ENCODE measurements at places on chromosomes 16 and 17.
A peak's percentile ranks its signal among the peaks of the same experiment; 100 is the strongest.

DNA sequence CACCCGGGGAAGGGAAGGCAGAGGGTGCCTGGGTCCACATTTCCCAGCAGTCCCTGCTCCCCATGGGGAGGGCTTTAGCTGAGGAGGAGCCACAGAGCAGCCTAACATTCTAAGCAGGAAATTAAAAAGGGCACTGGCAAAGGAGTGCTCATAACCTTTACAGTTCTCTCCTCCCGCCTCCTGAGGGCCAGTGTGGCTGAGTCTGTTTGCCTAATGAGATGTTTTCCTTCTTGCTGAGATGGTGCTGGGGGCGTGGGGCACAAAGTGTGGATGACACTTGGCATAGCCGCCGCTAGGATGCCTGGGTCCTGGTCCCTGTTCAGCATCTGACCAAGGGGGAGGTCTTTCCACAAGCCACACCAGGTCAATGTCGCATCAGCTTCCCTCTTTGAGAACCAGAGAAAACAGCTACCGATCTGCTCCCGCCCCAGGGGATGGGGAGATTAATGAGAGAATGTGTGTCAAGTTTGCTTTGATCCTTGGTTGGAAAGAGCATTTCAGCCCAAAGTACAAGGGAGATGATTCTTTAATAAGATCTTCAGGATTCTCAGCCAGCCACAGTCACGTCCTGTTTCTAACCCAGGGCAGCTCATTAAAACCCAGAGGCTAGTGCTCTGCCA, 5.8 kb downstream of the KIF18B start:
- no peak for DNase-seq

- peak; percentile 69 for DNase-seq
These were observed 9.4 kb downstream of the MAP3K14 start for GRCh38 chr17:45307290-45308015.

DNA sequence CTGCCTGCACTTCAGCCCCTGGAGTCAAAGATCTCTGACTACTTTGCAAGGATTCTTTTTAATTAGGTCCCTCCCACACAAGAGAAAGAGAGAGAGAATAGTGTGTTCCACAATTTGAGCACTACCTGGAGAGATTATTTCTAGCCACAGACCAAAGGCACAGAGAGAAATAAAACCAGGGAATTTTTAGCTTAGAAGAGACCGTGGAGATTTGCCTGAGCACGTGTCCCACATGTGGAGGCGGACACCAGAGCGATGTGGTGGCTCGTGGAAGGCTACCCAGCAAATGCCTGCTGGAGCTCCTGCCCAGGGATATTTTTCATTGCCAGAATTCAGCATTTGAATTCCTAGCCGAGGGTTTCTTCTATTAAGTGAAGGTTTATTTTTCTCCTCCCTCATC, 50.6 kb downstream of the MGAT5B start:
- no peak for DNase-seq

- DNase-seq = no peak
These were observed 63.6 kb downstream of the PLCG2 start for GRCh38 chr16:81842564-81843242.

- no peak for DNase-seq
These were observed 228.9 kb upstream of the TNRC6C start for GRCh38 chr17:77729587-77729986.

DNA sequence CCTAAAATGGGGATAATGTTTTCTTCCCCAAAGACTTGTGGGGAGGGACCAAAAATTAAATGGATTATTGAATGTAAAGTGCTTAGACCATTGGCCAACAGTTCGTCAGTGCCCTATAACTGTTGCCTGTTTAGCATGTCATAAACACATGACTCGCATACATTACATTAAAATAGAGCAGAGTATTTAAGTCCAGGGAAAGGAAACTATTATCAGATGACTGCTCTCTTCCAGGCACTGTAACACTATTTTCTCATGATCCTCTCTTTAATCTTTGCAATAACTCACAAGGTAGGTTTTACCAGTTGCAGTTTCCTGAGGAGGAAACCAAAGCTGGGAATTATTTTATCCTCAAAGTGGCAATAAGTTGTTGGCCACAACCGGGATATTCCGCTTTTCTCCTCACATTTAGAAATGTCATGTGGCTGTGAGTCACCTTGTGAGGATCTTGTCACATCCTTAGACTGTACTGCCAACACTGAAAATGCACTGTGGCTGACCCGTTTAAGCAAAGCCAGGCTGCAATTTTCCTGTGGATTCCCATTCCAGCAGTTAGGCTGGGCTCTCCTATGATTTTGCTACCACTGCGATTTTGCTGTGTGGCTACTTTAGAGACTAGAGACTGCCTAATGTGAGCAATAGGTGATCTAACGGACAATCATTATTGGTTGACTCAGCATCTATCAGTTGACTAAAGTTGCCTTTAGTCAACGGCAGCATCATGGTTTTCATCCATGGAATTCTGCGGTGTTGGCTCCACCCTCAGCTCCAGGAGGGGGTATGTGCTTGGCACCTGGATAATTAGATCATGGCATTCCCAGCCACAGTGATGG, 58.3 kb upstream of the DHX40 start:
- no peak for DNase-seq

- DNase-seq = no peak
These were observed 77.3 kb upstream of the ATF7IP2 start for GRCh38 chr16:10308305-10309193.

DNA sequence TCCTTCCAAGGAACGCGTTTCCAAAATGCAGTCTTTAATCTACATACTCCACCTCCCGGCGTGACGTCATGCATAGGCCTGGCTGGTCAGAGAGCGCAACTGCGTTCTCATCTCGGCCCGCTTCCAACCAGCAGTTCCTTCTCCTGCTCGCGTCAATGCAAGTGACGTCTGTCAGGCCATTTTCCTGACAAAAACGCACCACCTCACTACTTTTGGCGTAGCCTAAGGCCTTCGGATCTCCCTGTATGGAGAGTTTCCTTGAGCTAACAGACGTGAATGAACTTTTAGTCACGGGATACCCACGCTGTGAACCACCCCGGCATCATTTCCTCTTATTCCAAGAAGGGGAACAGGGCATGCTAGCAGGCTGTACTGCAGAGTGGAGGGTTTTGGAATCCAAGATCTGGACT, 25.0 kb downstream of the TEX14 start:
- no peak for DNase-seq

- DNase-seq = no peak
These were observed 171.0 kb downstream of the ZFHX3 start for GRCh38 chr16:72876981-72877373.

- DNase-seq = no peak
These were observed 40.1 kb downstream of the CLEC16A start for GRCh38 chr16:10984509-10984908.

DNA sequence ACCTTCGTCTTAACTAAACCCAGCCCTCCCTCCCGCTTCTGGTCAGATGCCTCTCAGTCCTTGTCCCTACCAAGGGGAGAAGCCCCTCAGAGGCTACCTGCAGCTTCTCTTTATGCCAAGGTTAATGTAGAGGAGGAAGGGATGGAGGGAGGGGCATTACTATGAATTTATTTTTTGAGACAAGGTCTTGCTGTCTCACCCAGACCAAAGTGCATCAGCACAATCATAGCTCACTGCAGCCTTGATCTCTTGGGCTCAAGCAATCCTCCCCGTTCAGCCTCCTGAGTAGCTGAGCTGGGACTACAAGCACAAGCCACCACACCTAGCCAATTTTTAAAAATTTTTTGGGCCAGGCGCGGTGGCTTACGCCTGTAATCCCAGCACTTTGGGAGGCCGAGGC, 15.3 kb downstream of the EPOP start:
- no peak for DNase-seq

GRCh38 chr17:4525691-4526397, 27.2 kb downstream of the SPNS2 start:
- DNase-seq = no peak

DNA sequence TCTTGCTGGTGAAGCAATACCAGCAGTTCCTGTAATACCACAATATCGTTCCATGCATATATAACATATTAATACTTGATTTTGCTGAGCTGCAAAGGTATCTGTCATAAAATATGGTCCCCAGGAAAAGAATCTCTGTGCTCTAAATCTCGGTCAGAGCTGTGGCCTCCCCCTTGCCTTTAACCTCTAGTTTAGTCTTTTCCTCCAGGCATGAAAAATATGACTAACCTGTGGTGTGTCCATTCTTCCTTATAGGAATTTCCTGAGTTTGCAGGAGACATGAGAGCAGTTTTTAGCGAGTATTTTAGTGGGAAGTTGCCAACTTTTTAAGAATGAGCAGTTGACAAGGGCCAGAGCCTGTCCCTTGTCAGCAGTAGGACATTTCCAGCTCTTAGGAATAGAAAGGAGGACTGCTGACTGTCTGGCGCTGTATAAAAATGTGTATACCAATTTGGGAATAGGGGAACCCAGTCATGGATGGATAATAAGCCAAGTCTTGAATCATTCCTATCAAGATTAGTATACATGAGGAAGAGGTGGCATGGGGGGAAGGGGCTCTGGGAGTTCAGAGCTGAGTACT, 8.7 kb downstream of the ATXN1L start:
- DNase-seq = no peak

DNA sequence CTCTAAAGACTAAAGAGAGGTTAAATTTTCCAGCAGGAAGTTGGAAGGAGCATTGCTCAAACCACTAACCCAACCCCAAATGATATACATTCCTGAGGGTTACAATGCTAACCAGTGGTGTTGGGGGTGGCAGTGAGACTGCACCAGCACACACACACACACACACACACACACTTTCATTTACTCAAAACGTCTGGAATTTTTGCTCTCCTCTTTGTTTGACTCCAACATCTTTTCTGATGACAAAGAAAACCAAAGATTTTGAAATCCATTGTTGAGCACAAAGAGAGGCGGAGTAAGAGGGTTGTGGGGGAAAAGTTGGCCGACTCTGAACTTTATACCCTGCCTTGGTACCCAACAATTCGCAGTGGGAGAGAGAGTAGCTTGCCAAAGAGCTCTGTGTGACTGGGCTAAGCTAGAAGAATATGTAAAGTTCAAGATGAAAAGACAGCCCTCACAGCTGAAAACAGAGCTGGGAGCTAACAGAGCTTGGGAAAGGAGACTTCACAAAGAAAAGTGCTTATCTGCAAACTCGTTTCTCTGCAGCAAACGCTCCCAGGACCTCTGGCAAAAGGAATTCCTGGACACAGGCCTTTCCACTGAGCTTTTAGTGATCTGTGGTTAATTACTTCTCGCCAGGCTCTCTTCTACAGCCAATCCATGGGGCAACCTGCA, 426.0 kb upstream of the CDH11 start:
- DNase-seq = peak; percentile 93

GRCh38 chr16:3712861-3713372, 4.4 kb downstream of the TRAP1 start:
- no peak for DNase-seq

GRCh38 chr17:8138672-8139371, 13.4 kb downstream of the PER1 start:
- peak; percentile 84 for DNase-seq

DNA sequence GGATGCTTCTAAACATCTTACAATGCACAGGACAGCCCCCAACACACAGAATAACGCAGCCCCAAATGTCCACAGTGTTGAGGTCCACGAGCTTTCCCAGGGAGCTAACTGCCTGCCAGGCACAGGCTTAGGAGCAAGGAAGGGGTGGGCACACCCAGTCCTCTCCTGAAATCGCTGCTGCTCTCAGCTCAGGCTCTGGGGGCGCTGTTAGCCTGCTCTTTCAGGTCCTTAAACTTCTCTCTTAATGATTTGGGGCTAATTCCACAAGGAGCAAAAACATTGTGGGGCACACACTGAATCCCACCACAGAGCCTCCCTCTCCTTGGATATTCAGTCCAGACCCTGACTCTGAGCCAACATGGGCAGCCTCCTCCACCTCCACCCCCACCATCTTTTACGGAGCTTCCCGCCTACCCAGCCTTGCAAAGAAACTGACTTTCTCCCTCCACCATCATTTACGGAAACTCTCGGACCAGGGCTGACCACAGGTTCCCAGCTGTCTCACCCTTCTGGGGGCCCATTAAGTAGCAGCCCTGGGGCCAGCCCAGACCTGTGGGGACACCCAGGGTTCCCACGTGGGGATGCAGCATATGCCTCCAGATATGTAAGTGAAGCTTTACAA, 1.1 kb downstream of the CD300H start:
- no peak for DNase-seq

DNA sequence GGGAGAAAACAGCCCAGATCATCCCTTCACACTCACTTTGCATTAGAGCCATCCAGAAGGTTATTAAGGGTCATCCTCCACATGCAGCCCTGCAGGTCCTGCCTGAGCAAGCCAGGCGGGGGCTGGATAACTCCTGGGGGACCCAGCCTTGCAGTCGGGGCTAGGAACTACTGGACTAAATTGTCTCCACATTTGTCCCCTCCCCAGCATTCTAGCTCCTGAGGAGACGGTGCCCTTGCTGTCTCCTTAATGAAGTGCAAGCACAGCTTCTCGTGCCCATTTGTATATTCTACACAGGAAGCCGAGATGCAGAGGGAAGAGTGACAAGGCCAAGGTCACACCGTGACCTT, 185.2 kb downstream of the C16orf95 start:
- DNase-seq = no peak

DNA sequence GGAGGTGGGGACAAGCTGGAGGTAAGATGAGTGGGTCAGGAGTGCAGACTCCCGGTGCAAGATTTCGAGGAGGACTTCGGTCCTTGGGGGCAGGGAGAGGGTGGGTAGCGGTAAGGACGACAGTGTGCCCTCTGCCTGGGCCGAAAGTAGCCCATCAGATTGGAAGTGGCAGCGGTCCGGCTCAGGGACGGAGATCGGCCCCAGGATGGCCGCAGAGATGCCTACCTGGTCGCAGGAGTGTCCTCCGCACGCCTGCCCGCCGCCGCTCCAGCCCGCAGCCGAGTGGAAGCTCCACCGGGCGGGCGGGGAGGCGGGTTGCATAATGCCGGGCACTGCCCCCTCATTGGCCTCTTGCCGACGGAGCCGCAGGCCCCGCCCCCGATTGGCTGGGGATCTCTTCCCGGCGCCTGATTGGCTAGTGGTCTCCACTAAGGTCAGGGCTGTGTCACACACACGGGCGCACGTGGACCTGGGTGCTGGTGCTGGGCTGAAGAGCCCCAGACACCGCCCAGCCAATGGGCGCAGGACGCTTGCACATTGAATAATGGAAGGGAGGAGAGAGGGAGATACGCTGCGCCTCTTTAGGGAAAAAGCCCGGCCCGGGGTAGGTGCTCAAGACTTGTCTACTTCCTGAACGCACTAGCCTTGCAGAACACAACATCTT, at the start of gene PER1:
TSS of gene PER1 (minus strand) at position 293 of the 664 bp plus-strand sequence. CDS start 1,698 bp downstream, outside the sequence.
- peak; percentile 94 for DNase-seq

GRCh38 chr17:4490637-4491061, 8.0 kb upstream of the SPNS2 start:
- DNase-seq = no peak

- peak; percentile 98 for DNase-seq
These were observed 28.0 kb upstream of the SNN start for GRCh38 chr16:11639925-11640899.

GRCh38 chr16:28100810-28101532, 37.5 kb upstream of the GSG1L start:
- no peak for DNase-seq

All from skeletal muscle cell (primary cell).